ENCODE measurements at places on chromosomes 5 and 9. TPM values are rescaled to one million over a fixed set of nuclear protein-coding genes. Genes with fewer than 3 reads are reported as not detected.

ADGRD2 gene
- total RNA-seq = not detected

TLX3 gene
- total RNA-seq = not detected

OR1J2 gene
- not detected for total RNA-seq

TRIM36 gene
- total RNA-seq = 1.8 TPM

IL31RA gene
- 2.0 TPM for total RNA-seq

DIRAS2 gene
- 0.22 TPM for total RNA-seq

SPOCK1 gene
- total RNA-seq = 77.5 TPM

ALG2 gene
- total RNA-seq = 96.7 TPM

AHRR gene
- total RNA-seq = 55.8 TPM

ESM1 gene
- total RNA-seq = 0.22 TPM

PHF24 gene
- total RNA-seq = not detected

SEMA6A gene
- total RNA-seq = 1.1 TPM

SLC34A3 gene
- total RNA-seq = not detected

NTNG2 gene
- total RNA-seq = 1.1 TPM

TMEM171 gene
- 5.5 TPM for total RNA-seq
